ENCODE measurements at places on chromosomes 1 and 21. TPM values are rescaled to one million over a fixed set of nuclear protein-coding genes. Genes with fewer than 3 reads are reported as not detected.

Gene OR6N1
- not detected for total RNA-seq

Gene TRAF3IP3
- 3.7 TPM for total RNA-seq

Gene FH
- total RNA-seq: 57.2 TPM

Gene KLHL21
- total RNA-seq: 23.4 TPM

Gene SELP
- 13.4 TPM for total RNA-seq

Gene CIART
- 3.5 TPM for total RNA-seq

Data from mesenteric fat pad (tissue), 1 donor.